ENCODE measurements at places on chromosomes 1 and 21.

DNA sequence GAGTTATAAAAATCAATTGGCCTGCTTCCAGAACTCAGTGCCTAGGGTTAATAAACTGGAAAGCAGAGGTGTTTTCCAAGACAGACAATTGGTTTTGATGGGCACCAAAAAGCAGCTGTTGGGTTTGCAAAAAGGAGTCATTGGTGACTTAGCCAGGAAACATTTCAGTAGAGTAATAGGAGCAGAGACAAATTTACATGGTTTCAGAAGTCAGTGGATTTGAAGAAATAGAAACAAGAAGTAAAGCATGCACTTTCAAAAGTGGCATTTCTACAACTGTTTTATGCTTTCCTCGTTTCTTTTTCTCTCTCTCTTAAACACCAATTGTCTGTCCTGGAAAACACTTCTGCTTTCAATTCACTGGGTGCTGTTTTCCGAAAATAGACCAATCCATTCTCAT is 87.8 kb downstream of the GLUL start:
- no peak for DNase-seq

- no peak for DNase-seq
These were observed 1.4 kb downstream of the SH3BGRL3 start for GRCh38 chr1:26281091-26281958.

DNA sequence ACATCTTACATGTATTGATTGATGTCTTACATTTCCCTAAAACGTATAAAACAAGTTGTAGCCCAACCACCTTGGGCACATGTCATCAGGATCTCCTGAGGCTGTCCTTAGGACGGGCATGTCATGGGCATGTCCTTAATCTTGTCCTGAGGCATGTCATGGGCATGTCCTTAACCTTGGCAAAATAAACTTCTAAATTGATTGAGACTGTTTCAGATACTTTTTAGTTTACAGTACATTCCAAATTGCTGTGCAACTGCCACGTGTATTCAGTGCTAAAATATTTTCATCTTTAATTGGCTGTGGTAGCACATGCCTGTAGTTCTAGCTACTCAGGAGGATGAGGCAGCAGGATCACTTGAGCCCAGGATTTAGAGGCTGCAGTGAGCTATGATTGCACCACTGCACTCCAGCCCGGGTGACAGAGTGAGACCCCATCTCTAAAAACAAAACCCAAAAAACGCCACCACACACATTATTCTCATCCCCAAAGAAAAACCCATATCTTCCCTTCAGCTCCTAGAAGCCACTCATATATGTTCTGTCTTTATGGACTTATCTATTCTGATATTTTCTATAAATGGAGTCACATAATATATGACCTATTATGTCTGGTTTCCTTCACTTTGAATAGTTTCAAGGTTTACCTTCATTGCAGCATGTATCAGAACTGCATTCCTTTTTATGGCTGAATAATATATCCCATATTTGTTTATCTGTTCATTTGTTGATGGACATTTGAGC is 96.0 kb upstream of the BTG3 start:
- no peak for DNase-seq

DNA sequence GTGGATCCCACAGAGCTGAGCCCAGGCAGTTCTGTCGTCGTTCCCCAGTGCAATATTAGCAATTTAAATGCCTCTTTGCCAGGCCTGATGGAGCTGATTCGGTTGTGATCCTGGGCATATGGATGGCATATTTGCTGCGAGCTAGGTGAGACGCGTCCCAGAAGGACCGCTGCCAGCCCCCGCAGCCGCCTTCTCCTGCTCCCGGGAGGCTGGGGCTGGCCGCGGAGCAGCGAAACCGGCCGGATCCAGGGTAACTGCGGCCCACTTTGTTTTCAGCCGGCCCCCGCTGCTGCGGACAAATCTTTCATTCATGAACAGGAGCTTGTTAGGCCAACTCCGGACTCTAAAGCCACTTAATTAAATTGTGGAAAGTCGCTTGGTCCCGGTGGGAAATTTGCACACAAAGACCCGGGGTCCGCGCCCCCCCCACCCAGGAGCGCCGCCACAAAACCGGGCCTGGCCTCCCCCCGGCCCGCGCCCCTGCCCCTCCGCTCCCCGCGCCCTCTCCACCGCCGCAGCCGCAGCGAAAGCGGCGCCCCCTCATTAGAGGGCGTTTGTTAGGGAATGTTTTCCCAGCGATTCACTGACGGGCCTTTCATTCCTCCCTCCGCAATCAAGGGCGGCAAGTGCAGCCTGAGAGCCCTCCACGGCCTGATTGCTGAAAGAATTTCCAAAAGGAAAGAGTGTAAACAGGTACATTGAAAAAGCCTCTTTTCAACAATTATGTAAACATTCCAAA is 383.3 kb downstream of the RRAGC start:
- DNase-seq: no peak

GRCh38 chr1:59008599-59009347 is 224.9 kb upstream of the JUN start:
- no peak for DNase-seq

- DNase-seq: no peak
These were observed 180.4 kb upstream of the PKN2 start for GRCh38 chr1:88503646-88504045.

GRCh38 chr1:226181996-226182714 is 4.4 kb downstream of the ACBD3 start:
- no peak for DNase-seq

DNA sequence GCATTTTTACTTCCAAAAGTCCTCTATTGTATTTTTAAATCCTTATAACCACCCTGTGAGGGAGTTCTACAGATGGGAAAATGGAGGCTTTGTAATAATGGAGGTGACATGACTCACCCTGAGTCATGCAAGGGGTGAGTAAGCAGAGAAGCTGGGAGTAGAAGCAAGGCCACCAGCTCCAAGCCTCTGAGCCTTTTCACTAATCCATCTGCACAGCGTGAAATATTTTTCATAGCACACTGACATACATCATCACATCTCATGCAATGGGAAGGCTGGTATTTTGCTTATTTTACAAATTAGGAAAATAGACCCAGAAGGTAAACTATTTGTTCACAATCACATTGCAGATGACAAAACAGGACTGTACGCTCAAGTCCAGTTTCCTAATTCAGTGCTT is 96.9 kb downstream of the KCNH1 start:
- DNase-seq: peak; percentile 7

DNA sequence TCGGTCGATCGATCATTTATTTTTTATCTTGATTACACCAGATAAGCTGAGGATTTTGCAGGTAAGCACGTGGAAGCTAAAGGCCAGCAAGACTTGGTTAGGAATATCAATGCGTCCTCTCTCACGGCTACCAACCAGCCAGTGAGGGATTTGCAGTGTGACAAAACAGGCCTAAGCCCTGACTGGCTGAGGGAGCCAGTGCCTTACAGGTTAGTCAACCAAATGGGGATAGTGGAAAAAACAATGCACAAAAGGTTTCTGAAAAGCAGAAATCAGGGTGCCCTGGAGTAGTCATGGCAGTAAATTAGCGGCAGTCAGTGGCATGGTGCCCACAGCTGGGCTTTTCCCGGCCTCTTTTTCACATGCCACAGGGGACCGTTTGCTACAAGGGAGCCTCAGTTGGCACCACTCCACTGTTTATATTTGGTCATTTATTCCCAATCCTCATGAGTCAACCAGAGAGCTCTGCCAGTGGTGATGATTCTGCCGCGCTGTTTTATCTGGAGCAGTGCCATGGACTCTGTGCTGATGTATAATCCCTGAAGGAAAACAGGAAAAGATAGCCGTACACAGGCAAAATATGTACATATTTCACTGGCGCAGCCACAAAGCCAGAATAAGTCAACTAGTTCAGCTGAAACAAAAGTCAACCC is 167.6 kb downstream of the RHOU start:
- DNase-seq: no peak

DNA sequence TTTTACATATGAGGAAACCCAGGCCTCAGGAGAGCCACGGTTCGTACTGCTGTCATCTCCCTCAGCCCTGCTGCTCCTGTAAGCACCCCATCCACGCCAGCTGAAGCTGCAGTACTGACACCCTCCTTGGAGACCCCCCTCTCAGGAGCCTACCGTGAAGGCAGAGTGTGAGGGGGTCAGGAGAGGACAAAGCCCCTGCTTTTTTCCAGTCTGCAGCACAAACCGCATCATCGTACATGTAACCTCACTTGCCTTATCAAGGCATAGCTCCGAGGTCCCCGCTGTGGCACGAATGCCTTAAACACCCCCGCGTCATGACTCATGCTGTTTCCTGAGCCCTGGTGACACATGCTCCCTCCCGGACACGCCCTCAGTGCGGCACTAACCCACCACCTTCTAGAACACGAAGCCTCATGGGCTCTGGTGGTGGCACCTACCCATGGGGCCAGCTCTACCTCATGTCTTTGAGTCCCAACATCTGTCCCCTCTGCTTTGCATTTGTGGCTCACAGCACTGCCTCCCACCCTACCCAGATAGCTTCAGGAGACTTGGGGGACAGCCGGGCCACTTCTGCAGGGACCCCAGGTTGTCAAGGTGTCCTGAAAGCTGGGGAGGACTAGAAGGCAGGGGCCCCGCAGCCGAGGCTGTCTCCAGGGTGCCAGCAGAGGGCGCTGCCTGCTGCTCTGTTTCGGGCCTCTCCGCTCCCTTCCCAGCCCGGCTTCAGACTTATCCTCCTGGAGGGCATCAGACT is 4.9 kb downstream of the SH3BGRL3 start:
- DNase-seq: peak; percentile 97

- DNase-seq: no peak
These were observed 551.1 kb downstream of the PLPP3 start for GRCh38 chr1:56028244-56028643.

DNA sequence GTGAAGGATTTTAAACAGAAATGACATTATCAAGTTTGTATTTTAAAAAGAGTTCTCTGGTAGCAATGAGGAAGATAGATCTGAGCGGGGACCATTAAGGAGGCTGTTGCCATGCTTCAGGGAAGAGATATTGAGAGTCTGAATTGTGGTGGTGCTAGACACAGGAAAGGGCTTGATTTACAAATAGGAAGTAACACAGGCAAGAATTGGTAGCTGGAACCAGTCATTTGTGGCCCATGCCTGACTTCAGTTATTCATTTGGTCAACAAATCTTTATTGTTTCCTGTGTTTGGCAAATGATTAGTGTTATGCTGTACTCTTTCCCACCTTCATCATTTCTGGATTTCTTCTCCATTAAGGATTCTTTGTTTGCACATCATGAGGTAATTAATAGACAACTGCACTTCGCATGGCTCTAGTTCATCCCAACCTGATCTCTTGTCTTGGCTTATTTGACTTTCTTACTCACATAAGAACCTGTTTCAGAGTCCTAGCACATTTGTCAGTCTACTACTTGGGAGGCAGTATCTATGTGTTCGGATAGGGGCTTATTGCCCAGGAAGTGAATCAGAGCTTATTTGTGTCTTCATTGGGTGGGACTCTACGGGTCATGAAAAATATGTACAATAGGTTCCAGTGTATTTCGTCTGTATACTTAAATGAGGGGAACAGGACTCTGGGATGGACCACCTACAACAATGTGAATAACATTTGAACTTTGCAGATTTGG is 32.3 kb downstream of the EEIG2 start:
- no peak for DNase-seq

DNA sequence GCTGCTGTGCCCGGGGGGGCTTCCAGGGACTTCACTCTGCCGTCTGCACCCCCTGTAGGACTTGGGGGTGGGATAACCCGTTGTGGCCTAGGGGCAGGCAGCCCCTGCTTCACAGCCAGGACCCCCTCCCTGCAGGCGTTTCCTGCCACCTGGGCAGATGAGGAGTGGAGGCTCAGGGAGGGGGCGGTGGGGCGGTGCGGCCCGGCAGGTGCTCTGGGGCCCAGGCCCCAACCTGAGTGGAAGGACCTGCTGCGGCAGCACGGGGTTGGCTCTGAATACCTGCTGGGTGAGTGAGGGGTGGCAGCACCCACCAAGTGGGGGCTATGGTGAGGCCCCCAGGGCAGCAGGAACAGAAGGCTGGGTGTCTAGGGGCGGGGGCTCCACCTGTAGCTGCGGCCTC is 78.6 kb upstream of the TTC34 start:
- DNase-seq: no peak

- DNase-seq: peak; percentile 21
These were observed 55.4 kb downstream of the CAMK2N1 start for GRCh38 chr1:20430355-20431175.

- no peak for DNase-seq
These were observed 705.3 kb upstream of the CHRM3 start for GRCh38 chr1:238681021-238681420.

DNA sequence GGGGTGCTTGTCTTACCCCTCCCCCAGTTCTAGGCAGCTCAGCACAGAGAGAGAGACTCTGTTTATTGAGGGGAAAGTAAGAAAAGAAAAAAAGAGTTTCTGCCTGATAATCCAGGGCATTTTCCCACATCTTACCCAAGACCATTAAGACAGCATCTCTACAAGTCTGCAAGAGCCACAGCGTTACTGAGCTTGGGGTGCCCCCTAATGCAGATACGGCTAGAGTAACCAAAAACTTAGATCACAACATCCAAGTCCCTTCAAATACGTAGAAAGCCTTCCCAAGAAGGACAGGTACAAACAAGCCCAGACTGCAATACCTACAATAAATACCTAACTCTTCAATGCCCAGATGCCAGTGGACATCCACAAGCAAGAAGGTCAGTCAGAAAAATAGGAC is 6.2 kb upstream of the TEX50 start:
- no peak for DNase-seq

GRCh38 chr1:81439046-81439823 is 361.5 kb upstream of the ADGRL2 start:
- DNase-seq: no peak

DNA sequence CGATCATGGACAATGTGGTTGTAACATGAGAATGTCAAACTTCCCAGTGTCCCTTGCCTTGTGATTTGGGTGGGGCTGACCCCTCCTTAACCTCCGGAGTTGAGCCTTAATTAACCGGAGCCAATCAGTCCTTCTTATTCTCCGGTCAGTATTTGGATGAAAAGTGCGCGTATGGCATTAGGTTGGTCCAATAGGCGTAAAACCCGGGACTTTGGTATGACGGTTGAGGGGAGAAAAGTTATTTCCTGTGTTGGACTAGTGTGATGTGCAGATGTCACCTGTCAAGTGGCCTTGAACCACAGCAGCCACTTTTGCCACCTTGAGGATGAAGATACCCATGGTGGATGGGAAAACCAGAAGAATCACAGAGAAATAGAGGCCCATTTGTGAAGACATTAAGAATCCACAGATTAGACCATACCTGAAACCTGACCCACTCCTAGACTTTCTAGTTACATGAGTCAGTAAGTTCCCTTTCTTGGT is 5.1 kb downstream of the PAFAH2 start:
- DNase-seq: no peak

- no peak for DNase-seq
These were observed 108.4 kb downstream of the HHAT start for GRCh38 chr1:210437111-210437510.

GRCh38 chr21:35268817-35269216 is 219.7 kb upstream of the RUNX1 start:
- no peak for DNase-seq

- no peak for DNase-seq
These were observed 70.0 kb upstream of the SLC45A1 start for GRCh38 chr1:8247811-8248436.

DNA sequence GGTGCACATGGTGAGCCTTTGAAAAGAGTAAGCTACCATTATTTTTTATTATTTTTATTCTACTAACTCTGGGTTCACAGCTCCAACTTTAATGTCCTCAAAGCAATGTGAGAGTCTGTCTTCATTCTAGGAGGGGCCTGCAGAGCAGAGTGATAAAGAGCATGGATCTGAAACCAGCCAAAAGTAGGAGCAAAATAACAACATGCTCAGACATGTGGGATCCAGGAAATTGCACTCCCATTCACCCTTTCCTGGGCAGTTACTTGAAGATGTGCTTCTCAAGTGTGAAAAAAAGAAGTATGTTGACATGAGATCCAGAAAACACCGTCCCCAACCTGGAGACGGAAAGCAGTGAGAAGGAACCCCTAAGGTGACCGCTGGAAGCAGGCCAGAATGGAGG is 8.7 kb upstream of the LIN28A start:
- DNase-seq: no peak

GRCh38 chr1:21818656-21819055 is 6.6 kb downstream of the LDLRAD2 start:
- DNase-seq: no peak
